Stimulated activated CD8-positive, alpha-beta memory T cell treated with anti-CD3 and anti-CD28 coated beads, Interleukin-7, amount 100 ng/mL, for 24 hours (primary cell): ENCODE measurements at places on chromosomes 2 and 18.

DNA sequence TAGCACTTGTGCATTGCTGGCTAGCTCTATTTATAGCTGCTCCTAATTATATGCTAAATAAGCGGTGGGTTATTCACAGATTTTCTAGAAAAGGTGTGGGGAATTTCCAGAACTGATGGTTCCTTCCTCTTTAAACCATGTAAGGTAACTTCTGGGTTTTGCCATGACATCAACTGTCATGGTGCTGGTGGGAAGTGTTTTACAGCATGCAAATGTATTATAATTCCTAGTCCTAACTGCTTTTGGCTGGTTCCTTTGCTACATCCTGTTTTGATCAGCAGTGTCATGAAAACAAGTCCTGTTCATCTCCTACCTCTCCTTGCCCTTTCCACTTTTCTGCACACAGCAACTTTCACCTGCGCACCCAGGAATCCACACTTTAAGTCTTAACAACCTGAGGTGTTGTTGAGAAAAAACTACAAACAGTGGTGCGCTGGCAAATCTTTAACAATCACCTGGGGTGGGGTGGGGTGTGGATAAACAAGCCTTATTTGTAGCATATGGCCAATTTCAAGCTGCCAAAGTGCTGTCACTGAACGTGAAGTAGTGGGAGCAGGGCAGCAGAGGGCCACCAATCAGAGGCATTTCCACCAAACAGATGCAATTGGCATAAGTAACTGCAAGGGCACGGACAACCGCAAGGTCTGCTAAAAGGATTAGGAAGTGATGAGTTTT is 33.4 kb upstream of the SKOR2 start:
- no peak for DNase-seq

- DNase-seq = no peak
Measured at GRCh38 chr18:74831571-74832250, 234.0 kb downstream of the ZNF407 start.

- no peak for DNase-seq
Measured at GRCh38 chr2:60808330-60808801, 52.3 kb downstream of the PAPOLG start.

DNA sequence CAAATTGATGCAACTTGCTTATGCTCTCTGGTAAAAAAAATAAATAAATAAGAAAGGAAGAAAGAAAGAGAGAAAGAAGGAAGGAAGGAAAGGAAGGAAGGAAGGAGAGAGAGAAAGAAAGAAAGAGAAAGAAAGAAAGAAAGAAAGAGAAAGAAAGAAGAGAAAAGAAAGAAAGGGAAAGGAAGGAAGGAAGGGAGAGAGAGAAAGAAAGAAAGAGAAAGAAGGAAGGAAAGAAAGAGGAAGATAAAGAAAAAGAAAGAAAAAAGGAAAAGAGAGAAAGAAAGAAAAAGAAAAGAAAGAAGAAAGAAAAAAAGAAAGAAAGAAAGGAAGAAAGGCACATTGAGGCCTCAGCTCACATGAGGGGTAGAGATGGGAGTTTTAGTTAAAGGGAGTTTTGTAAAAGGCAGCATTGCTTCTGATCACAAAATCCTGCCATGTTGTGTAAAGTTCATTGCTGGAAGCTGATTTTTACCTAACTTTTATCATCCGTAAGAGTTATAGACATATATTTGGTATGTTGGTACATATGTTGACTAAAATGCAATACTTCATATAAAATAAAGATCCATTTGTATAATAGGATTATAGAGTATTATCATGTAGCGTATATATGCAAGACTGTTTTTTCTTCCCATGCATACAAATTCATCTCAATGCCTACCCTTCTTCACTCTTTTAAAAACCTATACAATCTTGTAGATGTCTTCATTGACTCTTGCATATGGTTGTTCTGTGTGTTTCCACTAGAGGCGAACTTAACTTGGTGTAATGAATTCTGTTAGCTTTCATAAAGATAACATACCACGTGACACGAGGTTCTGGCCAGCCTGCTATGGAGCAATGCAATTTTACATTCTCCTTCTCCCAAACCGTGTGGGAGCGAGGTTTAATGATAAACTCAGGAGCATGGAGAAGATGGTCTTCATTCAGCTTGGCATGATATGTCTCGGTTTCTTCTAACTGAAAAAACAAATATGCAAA is 32.8 kb downstream of the MYOM1 start:
- no peak for DNase-seq

- no peak for DNase-seq
Measured at GRCh38 chr2:61750624-61751023, 103.2 kb downstream of the FAM161A start.

DNA sequence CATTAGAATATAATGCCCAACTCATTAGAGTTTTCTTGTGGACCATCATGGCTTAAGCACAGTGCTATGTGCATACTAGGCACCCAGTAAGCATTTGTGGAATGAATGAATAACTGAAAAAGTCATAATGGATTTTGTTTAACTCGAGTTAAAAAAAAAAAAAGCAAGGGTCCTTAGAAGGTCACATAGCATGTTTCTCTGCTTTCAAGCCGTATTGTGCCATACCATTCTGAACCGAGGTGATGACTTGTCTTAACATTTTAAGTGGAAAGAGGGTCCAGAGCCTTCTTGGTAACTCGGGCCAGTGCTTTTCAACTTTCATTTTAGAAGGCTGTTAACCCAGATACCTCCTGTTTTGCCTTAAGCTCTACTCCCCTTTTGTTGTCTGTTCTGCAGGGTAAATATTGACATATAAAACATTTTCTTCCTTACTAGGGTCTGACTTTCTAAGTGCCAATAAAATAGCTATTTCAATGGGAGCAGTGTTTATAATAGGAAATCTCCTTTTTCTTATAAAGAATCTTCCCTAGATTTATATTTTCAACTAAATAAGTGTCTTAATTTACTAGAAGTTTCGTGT is 787 bp upstream of the ADGRF3 start:
- no peak for DNase-seq

DNA sequence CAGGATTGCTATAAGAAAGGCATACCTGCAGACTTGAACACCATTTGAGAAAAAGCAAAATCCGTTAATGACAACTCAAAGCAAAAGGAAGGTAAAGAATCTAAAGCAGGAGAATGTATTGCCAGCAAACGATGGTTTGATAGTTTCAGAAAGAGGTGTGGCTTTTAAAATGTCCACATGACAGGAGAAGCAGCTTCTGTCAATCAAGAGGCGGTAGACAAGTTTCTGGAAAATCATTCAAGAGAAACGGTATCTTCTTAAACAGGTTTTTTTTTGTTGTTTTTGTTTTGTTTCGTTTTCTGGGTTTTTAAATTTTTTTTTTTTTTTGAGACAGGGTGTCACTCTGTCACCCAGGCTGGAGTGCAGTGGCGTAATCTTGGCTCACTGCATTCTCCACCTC is 13.8 kb downstream of the CLEC4F start:
- DNase-seq = no peak

- no peak for DNase-seq
Measured at GRCh38 chr18:47285456-47285855, 34.0 kb upstream of the SKOR2 start.

- DNase-seq = no peak
Measured at GRCh38 chr2:9189901-9190300, 16.7 kb upstream of the ASAP2 start.

DNA sequence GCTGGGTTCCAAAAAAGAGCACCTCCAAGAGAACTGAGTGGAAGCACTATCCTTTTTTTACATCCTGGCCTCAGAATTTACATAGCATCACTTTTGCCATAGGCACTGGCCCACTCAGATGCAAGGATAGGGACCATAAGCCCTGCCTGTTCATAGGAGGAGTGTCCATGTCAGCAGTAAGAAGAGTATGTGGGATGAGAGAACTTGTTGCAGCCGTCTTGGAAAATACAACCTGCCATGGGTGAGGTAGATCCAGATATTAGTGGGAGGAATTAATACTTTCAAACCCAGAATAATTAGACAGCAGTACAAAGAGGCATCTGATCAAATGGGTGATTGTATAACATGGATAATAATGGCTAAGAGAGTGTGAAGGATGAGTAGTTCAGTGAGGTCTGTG is 110.7 kb upstream of the CELF4 start:
- no peak for DNase-seq

- DNase-seq = no peak
Measured at GRCh38 chr2:239579524-239580198, 178.8 kb upstream of the HDAC4 start.

DNA sequence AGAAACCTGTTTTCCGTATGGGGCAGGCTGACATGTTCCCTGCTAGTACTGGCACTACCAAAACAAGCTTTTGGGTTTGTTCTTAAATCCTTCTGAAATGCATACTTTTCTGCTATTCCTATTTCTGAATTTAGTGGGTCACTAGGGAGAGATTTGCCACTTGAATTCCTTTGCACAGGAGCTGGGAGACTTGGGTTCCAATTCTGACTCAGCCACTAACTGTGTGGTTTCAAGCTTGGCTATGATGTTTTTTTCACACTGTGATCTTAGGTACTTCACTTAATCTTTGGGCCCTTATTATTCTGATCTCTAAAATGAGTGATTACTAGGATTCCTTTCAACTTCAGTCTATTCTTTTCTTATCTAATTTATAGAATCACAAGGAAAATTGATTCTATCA is 105.5 kb downstream of the BCL11A start:
- DNase-seq = no peak

DNA sequence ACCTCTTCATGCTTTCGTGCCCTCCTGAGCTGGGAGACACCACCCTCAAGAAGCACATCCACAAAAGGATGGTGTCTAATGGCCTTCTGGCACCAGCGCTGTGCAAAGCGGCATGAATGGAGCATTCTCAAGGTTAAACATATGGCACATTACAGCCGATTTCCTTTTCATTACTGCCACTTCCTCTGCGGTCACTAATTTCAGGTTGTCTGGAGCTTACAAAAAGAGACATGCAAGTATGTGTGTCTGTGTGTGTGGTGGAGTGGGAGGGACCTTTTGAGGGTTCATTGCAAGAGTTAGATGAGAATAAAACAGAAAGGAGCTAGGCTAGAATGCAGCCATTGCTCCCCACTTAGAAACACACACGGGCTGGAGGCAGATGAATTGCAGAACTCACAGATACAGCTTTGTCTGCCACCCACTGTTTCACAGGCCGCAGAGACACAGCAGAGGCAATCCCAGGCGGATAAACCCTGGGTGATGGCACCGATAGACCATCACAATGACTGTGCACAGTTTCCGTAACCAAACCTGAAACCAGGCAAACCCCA is 76.0 kb downstream of the TGIF1 start:
- no peak for DNase-seq

DNA sequence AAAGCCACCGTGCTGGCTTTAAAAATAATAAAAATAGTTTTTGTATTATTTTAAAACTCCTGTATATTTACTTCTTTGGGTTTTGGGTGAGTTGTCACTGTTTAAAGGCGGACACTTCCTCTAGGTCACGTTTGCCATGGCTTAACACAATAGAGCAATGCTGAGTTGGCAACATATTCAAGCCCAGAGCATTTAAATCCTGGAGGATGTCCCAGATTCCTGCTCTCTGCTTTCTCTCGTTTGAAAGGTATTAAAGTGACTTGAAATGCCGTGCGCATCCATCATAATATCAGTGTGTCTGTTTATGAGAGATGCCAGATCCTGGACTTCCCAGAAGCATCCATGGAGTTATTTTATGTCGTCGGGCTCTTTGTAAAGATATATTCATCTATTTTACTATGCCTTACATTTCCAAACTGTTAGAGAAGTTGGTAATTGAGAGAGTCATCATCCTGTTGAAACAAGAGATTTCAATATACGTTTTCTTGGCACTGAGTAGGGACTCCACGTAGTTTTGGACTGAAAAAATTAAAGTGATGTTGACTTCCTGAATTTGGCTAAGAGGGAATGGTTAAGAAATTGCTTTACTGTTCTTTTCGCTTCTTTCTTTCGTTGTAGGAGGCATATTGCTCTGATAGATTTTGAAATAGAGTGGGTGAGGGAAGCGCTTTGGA is 150.6 kb downstream of the ZNF236 start:
- DNase-seq = no peak

DNA sequence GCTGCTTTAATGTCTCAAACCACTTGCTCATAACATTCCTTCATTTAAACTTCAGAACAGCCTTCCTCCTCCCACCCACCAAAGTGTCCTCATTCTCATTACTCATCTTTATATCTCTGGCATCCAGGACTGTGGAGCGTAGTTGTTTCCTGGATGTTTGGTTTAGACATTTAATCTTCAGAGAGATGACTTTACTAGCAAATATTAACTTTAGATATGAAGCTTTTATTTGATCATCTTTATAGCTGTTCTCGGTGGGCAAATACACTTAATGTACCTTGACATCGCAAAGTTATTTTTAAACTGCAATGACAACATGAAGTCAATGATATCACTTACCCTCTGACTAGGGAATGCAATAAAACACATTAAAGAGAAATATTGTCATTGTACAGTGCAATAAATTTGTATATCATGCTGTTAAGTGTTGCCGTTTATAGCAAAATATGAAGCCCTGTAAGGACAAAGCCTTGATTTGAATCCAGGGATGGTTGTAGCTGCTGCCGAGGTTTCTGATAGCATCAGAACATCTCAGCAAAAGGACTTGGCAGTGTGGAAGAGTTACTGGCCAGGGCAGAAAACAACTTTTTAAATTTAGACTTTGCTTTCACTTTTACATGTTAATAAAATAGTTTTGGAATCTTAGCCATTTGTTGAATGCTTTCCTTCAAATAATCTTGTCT is 4.6 kb upstream of the LAMA3 start:
- DNase-seq = no peak

DNA sequence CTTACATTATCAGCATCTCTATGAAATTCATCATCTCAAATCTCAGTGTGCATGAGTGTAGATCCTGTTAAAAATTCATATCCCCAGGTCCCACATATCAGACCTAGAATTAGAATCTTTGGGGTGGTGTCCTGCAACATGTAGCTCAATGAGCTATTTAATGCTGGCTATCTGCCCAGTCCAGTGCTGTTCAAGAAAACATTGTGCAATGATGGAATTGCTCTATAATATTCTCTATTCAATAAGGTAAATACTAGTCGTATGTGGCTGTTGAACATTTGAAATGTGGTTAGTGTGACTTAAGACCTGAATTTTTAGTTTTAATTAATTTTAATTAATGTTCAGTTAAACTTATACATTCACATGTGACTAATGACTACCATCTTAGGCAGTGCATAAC is 127.4 kb downstream of the NOL4 start:
- DNase-seq = no peak

GRCh38 chr18:45197526-45197970 is 417.7 kb upstream of the SLC14A2 start:
- DNase-seq = no peak

DNA sequence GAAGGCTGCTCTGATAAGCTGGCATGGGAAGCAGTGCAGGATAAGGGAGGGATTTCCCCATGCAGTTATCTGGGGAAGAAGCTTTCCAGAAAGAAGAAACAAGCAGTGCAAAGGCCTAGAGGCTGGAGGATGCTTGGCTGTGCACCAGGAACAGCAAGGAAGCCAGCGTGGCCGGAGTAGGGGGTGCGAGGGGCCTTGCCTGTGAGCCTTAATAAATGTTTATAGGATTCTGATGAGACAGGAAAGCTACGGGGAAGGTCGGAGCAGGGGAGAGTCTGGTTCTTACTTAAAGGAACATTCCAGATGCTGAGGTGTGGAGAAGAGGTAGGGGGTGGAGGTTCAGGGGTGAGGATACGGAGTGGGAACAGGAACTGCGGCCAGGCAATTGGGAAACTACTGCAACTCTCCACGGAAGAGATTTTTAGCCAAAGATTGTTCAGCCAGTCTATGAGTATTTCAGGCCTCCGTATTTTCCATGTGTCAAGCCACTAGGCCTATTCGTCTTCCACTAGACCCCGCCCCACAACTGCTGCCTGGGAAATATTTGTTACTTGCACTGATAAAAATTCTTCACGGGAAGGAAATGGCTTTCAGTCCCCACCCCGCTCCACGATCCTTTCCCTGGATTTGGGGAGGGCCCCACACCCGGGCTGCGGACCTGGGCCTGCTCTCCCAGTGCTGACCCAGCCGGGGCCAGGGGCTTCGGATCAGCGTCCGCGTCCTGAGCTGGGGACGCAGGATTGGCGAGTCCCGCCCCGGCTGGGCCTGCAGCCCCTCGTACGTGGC is 516 bp downstream of the EIF2AK2 start:
- no peak for DNase-seq
